ENCODE measurements at places on chromosomes 4 and X. TPM values are rescaled to one million over a fixed set of nuclear protein-coding genes. Genes with fewer than 3 reads are reported as not detected.
A peak's percentile ranks its signal among the peaks of the same experiment; 100 is the strongest.

The AWAT2 gene
- not detected for total RNA-seq

The IL2 gene
- total RNA-seq, result not detected

The POLN gene
- total RNA-seq, result 5.6 TPM

The ZNF718 gene
- 4.8 TPM for total RNA-seq

The GUCY1B1 gene
- 39.3 TPM for total RNA-seq

DNA sequence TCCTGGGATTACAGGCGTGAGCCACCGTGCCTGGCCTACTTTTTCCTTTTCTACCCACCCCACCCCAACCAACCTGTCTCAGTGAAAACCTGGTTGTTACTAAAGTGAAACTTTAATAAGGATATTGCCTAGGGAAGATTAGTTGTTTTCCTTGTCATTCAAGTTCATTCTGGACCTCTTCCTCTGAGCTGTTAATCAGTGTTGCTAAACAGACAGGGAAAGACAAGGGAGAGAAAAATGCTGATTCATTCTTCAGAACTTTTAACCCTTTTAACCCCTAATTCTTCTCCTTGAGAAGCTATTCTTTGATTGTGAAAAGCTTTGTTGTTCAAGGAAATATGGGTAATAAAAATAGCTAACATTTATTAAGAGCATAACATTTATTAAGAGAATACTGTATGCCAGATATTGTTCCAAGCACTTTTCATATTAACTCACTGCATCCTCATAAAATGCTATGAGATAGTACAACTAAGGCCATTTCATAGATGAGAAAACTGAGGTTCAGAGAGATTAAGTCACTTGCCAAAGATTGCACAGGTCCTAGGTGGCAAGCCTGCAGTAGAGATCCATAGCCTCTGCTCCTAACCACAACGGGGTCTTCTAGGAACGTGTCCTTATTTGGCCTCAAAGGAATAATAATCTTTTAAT, 34.8 kb downstream of the OSTC start:
- DNase-seq, result peak; percentile 17

- peak; percentile 47 for DNase-seq
These were observed 140.4 kb downstream of the MID1IP1 start for GRCh38 chrX:38941675-38942074.

- DNase-seq, result peak; percentile 31
These were observed 44.6 kb upstream of the LNX1 start for GRCh38 chr4:53635697-53636483.

DNA sequence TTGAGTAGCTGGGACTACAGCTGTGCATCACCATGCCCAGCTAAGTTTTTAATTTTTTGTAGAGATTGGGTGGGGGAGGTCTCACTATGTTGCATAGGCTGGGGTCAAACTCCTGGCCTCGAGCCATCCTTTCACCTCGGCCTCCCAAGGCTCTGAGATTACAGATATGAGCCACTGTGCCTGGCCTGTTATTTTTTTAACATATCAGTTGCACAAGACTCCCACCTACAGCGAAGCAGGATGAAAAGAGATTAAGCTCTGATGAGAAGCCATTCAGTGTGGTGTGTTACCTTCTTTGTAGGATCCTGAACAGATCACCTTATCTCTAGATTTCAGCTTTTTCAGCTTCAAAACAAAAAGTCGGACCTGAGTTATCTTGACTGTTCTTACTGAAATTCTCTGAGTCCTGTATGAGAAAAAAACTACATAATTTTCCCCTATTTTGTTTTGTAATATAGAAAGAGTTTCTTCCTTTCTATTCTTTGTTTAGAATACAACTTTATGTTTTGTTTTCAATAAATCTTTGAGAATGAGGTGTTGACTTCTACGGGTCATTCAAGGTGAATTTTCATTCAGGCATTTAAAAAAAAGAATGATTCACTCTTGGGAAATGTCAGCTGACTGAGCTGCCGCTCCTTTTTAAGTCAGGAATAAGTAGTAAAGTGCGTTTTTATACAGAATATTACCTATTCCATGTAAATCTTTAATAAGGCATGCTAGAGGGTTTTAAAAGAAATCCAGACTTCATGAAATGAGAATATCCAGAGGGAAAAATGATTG, 134.6 kb downstream of the ARSF start:
- DNase-seq, result peak; percentile 61

GRCh38 chrX:107716118-107716684, 59.4 kb downstream of the TSC22D3 start:
- DNase-seq, result peak; percentile 49

DNA sequence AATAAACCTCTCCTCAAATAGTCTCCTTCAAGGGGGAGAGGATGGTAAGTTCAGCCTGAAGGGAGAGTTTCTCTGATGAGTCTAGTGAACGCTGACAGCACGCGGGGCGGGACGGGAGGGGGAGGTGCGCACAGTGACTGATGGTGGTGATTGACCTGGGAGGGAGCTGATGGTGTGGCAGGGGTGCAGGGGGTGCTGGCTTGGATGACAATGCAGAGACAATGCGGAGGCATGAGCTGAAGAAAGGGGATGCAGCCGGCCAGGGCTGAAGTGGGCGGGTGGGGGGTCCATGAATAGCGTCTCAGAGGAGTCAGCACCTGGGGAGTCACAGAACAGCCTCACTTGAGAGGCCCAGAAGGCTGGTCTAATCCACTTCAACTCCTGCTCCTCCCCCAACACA, 142.5 kb upstream of the PJA1 start:
- DNase-seq, result no peak

DNA sequence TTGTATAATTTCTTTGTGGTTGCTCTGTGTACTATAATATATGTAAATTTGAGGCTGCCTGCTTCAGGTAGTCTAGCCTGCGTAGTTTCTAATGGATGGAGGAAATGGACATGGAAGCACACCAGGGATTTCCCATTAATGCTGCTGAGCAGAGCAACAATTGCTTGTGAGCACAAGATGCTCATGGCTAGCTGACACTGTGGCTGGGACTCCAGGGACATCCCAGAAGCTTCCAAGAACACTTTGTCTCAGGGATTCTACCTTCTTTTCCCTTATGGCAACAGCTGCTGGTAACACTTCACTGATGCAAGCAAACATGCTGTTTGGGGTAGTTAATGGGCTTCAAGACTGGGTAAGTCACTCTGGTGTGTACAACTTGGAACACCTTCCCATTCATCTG, 66.1 kb downstream of the TENT5D start:
- no peak for DNase-seq

GRCh38 chr4:8319061-8319460, 49.5 kb downstream of the HTRA3 start:
- DNase-seq, result no peak

GRCh38 chr4:129138810-129139496, 43.0 kb downstream of the C4orf33 start:
- DNase-seq, result no peak

DNA sequence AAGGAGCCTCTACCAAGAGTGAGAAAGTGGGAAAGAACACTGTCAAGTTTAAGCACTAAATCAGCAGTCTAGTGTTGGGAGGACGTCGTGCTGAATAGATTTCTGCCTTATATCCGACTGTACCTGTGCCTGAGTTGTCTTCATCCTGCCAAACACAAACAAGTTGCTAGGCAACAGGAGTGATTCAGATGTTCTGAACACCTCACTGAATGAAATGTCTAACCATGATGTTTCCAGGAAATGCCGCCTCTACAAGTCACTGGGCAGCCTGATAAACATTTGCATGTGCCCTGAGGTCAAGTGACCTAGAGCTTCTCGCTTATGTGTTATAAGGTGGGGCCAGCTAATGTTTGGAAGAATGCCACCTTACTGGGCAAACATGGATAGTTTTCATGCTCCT, 37.9 kb downstream of the SGMS2 start:
- DNase-seq, result peak; percentile 37

GRCh38 chr4:105631818-105632400, 76.6 kb downstream of the INTS12 start:
- DNase-seq, result no peak

- peak; percentile 98 for DNase-seq
These were observed 237.8 kb upstream of the JADE1 start for GRCh38 chr4:128571747-128572146.

GRCh38 chr4:151931563-151931962, 170.8 kb upstream of the GATB start:
- no peak for DNase-seq
